GM23338 (cell line): ENCODE measurements at places on chromosomes 1 and 21. TPM values are rescaled to one million over a fixed set of nuclear protein-coding genes. Genes with fewer than 3 reads are reported as not detected.

The DDR2 gene
- 1.7 and 1.8 TPM in 2 replicates for total RNA-seq

The SPRR3 gene
- total RNA-seq, result not detected in 2 replicates

The PPIAL4G gene
- not detected in 2 replicates for total RNA-seq

The TGFB2 gene
- total RNA-seq, result 0.19 and 1.4 TPM in 2 replicates

- H3K27ac ChIP-seq, result no peak overlapping the region
- no peak overlapping the region for H3K4me3 ChIP-seq
- DNase-seq, result no peak
Measured at GRCh38 chr1:168835176-168835575, 106.2 kb upstream of the DPT start.

DNA sequence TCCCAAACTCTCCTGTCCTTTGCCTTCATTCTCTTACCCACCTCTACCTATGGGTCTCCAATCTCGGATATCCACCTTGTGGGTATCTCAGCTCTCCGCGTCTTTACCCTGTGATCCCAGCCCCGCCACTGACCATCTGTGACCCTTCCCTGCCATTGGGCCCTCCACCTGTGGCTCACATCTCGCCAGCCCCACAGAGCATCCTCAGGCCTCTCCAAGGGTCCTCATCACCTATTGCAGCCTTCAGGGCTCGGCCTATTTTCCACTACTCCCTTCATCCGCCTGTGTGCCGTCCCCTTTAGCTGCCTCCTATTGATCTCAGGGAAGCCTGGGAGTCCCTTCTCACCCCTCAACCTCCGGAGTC is 11.1 kb downstream of the BCAN start:
- H3K27me3 ChIP-seq, result peaks cover 86% of the 10 kb centered on the region
- H3K27ac ChIP-seq, result no peak overlapping the region
- H3K36me3 ChIP-seq, result no peaks in the 10 kb centered on the region
- H3K4me3 ChIP-seq, result no peak overlapping the region

DNA sequence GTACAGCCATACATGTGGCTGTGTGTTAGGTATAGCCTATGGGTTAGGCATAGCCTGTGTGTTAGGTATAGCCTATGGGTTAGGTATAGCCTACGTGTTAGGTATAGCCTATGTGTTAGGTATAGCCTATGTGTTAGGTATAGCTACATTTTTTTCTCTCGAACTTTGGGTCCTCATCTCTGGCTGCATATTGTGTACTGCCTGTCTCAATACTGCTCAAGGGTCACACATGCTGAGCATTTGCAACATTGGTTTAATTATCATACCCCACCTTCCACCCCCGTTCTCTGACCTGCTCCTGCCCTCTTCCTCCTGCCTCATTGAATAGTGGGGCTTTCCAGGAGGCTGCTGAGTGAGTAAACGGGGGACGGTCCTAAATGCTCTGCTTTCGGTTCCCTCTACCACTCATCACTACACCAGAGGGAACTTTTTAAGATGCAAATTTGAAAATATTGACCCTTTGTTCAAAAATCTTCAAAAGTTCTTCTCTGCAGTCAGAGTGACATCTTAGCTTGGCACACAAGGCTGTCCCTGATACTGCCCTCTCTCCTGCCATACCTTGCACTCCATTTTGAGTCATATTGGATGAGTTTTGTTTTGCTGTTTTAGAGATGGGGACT is 17.8 kb downstream of the OR2B11 start:
- H3K27me3 ChIP-seq, result no peaks in the 10 kb centered on the region
- no peak overlapping the region for H3K4me3 ChIP-seq
- no peaks in the 10 kb centered on the region for H3K36me3 ChIP-seq
- H3K27ac ChIP-seq, result no peak overlapping the region
- no peaks in the 10 kb centered on the region; the same call in 1 of the 2 replicates for H3K4me1 ChIP-seq

DNA sequence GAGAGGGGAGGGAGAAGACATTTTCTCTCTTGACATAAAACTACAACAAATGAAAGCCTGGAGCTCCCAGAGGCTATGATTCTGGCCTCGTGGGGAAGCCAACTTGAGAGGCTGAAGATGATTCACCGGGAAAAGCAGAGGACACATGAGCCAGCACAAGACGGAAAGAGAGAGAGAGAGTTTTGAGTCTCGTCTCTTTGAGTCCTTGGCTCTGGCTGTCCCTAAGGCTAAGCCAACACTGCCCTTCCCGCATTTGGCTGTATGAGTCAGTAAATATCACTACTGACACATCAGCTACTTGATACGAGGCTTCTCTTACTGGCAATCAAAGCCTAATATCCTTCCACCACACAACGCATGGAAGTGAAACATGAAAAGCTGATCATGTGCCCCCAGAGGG is 95.5 kb downstream of the GRIK3 start:
- no peak overlapping the region for H3K4me3 ChIP-seq
- peaks cover 7% of the 10 kb centered on the region; the same call in 1 of the 2 replicates for H3K4me1 ChIP-seq
- H3K36me3 ChIP-seq, result no peaks in the 10 kb centered on the region
- no peak overlapping the region for H3K27ac ChIP-seq
- H3K27me3 ChIP-seq, result no peaks in the 10 kb centered on the region
- DNase-seq, result no peak
